NCI-H446 treated with DMSO at 0.1 percent for 48 hours (cell line): ENCODE measurements at places on chromosomes 2 and 18.

DNA sequence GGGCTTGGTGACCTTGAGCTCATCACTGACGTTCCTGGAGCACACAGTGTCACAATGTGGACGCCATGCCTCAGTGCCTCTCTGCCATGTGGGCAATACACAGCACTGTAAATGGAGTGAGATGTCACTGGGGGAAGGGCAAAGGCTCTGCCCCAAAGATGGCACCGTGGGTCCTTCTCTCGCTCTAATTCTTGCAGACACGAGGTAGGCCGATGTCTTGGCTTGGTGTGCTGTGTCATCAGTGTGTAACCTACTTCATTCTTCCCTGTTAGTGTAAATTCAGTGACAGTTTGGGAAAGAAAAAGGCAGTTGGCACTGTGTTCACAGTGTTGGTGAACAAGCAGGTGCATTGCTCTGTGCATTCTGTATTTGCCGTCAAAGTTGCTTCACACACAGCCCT lies 309.3 kb upstream of the MYT1L start:
- no peak for DNase-seq

GRCh38 chr2:233250568-233250967 lies 905 bp upstream of the ATG16L1 start:
- DNase-seq: no peak

DNA sequence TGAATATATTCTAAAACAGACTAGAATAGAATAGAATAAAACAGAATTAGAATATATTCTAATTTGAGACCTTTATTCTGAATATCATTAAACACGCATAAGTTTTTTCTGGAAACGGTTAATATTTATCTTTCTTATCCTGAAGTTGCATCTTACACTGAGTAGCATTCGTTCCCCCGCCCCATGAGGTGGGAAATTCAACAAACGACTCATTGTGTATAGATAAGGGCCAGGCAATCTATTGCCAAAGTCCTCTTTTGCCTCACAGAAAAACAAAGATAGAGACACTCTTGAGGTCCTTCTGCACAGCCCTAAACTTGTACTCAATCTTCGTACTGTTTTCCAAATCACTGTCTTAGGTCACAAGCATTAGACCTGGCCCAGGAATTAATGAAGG lies 98.1 kb downstream of the COL6A3 start:
- no peak for DNase-seq

- DNase-seq: no peak
These were observed 226.7 kb upstream of the ZNF804A start for GRCh38 chr2:184371641-184372040.

DNA sequence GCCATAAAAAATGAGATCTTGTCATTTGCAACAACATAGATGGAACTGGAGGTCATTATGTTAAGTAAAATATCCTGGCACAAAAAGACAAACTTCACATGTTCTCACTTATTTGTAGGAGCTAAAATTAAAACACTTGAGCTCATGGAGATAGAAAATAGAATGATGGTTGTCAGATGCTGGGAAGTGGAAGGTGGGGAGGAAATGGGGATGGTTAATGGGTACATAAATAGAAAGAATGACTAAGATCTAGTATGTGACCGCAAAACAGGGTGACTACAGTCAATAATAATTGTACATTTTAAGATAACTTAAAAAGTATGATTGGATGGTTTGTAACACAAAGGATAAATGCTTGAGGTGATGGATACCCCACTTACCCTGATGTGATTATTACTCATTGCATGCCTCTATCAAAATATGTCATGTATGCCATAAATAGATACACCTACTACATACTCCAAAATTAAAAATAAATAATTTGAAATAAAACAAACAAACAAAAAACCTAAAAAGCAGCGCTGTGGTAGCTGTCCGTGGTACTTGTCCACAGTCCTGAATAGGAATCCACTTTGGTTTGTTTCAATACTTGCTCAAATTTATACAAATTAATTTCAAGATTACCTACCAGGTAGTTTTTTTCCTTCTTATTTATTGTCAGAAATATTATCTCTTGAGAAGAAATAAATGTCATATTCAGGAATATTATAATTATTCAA lies 224.5 kb downstream of the DLGAP1 start:
- DNase-seq: no peak

- DNase-seq: no peak
These were observed 158.3 kb upstream of the WDSUB1 start for GRCh38 chr2:159444754-159445153.

DNA sequence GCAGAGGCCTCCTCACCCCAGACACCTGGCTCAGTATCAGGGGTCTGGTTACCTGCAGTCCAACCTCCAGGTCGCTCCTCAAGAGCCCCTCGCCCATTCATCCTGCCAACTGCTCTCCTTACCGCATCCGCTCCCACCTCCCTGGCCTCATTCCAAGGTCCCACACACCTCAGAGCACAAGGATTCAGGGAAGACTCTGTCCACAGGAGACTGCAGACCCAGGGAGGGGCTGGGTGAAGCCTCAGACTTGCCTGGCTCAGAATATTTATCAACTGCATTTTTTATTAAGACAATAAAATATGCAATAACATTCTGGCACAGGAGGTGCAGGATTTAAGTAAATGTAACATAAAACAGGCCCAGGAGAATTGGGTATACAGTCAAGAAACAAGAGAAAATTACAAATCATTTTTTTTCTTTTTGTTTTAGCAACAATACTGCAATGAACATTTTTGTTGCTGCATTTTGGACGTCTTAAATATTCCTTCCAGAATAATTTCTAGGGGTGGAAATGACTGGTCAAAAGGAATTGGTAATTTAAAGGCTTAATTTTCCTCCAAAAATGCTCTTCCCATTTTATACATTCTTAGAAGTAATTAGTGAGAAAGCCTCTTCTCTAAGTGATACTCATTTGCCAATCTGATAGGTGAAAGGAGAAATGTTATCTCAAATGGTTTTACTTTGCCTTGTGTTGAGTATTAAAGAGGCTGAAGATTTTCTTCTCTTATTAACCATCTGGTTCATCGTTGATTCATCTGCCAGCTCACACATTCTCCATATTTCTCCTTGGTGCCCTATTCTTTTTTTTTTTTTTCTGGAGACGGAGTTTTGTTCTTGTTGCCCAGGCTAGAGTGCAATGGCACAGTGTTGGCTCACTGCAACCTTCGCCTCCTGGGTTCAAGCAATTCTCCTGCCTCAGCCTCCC lies 42.5 kb downstream of the TEX44 start:
- DNase-seq: no peak

- DNase-seq: no peak
These were observed 15.3 kb upstream of the LOXHD1 start for GRCh38 chr18:46672062-46672970.

DNA sequence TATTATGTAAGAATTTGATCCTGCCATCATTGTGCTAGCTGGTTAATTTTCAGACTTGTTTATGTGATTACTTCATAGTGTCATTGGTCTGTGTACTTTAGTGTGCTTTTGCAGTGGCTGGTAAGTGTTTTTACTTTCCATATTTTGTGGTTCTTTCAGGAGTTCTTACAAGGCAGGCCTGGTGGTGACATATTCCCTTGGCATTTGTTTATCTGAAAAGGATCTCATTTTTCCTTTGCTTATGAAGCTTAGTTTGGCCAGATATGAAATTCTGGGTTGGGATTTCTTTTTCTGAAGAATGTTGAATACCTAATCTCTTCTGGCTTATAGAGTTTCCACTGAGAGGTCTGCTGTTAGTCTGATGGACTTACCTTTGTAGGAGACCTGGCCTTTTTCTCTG lies 72.8 kb upstream of the MC4R start:
- DNase-seq: no peak

- no peak for DNase-seq
These were observed 105.1 kb downstream of the NUP35 start for GRCh38 chr2:183229386-183229785.

- DNase-seq: no peak
These were observed 30.3 kb upstream of the GCG start for GRCh38 chr2:162182395-162182794.

DNA sequence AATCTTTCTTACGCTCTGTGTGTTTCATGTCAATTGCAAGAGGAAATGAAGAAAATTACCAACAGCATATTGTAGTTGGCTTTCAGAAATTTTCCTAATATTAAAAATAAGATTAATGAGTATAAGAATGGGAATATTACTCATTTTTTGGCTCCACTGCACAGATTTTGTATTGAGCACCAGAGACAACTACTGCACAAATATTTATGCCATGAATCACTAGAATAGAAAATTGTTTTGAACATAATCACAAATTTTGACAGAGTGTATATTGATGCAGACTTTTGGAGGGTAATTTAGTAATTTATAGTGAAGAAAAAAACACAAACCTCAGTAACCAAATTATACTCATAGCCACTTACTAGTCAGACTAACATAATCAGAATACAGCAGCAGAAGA lies 118.3 kb downstream of the DOK6 start:
- peak; percentile 38 for DNase-seq

DNA sequence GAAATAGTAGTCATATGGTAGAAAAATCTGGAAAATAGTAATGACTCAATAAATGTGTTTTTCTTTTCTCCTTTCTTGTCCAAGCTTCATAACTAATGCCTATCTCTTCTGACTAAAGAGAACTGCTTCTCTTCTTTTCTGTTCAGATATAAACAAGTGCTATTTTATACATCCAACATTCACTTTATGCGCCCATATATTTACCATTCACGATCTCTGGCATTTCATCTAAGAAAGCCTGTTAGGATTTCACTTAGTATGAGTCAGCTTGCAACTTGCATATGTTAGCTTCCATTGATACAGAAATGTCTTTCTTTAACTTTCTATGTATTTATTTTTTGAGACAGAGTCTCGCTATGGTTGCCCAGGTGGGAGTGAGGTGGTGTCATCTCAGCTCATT lies 224.9 kb downstream of the VAPA start:
- DNase-seq: no peak

GRCh38 chr2:96264656-96265348 lies 995 bp downstream of the TMEM127 start:
- DNase-seq: no peak

GRCh38 chr2:185734658-185735057 lies 3.9 kb upstream of the FSIP2 start:
- DNase-seq: no peak

DNA sequence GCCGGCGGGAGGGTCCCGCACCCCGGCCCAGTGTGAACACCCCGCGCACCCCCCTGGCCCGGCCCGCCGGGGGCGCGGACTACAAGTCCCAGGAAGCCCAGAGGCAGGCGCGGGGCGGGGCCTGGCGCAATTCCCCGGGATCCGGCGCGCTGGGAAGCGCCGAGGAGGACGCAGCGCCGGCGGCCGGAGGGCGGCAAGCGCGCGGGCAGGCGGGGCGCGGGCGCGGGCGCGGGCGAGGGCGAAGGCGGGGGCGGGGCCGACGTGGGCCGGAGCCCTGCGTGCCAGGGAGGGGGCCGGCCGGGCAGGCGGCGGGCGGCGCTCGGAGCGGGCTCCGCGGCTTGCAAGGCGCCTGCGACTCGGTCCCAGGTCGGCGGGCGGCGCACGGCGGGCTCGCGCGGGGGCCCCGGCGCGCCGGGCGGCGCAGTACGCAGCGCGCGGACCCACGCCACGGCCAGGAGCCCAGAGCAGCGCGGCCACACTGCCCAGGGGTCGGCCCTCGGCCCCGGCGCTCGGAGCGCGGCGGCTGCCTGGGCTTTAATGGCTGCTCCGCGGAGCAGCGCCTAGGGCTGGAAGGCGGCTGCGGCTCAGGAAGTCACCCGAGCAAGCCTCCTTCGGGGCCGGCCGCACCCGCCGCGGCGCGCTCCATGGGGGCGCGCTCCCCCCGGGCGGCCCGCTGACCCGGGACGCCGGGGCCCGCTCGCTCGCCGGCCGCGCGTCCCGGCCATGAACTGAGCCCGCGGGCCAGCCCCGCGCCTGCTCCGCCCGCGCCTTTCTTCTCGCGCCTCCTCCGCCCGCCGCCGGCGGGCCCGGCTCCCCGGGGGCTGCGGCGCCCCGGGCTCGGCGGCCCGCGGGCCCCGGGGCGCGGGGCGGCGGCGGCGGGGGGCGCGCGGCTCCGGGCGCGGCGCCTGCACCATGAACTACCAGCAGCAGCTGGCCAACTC lies at the start of gene AGAP1:
Gene AGAP1 (plus strand): TSS at position 269 of the 941 bp plus-strand sequence.
- peak; percentile 62 for DNase-seq

DNA sequence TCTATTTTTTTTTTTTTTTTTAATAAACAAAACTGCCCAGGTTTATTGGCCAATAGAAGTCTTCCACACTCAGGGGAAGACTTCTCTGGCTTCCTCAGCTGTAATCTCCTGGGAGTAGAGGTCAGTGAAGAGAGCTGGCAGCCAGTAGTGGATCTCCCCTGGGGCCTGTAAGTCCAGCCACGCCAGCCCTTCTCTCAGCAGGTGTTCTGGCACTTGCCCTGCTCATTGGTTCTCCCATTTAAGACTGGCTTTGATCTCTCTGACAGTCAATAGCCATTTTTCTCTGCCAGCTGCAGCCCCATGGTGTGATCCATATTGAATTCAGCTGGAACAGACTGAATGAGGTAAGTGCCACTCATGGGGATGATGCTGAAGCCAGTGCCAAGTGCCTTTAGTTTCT lies 170.6 kb upstream of the SPHKAP start:
- DNase-seq: peak; percentile 36

DNA sequence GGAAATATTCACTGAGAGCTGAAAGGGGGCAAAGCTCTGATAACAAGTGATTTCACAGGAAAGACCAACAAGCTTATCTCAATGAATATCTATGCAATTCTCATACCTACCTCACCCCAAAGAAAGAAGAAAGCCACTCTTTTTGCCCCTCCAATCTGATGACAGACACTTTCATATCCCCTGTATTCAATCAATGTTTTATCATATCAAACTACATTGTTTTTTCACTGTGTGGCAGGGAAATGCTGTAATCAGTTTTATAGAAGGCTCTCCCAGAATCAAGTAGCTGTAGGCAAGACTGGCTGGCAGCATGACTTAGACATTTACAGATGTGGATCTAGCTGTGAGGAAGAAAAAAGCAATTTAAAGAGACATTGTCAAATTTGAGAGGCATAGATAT lies 81.3 kb upstream of the PIK3C3 start:
- DNase-seq: no peak

GRCh38 chr2:16104315-16104948 lies 164.1 kb downstream of the MYCN start:
- no peak for DNase-seq

GRCh38 chr2:131050896-131051295 lies 42.4 kb downstream of the FAM168B start:
- no peak for DNase-seq

GRCh38 chr2:172095905-172096625 lies 6.6 kb downstream of the DLX2 start:
- no peak for DNase-seq

- no peak for DNase-seq
These were observed 101.6 kb upstream of the XPO1 start for GRCh38 chr2:61639721-61640120.

- no peak for DNase-seq
These were observed 1.1 kb upstream of the HOXD11 start for GRCh38 chr2:176105730-176106580.

DNA sequence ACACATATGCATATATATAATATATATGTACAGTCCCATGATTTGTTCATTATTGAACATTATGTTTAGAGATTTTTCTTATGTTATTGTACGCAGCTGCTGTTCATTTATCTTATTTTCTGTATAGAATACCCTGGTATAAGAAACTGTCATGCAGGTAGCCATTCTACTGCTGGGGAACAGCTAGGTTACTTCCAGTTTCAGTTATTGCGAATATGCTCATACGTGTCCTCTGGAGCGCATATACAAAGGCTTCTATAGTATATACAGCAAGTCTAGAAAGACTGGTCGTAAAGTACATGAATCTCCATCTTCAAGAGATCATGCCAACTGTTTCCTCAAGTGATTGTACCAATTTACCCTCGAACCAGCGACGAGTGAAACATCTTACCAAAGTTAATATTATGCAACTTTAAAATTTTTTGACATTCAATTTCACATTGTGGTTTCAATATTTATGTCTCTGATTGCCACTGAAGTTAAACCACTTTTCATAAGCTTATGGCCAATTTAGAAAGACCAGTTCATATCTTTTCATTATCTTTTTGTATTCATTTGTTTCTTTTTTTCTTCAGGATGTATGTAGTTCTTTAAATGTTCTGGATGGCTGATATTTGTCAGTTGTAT lies 53.5 kb downstream of the RDH14 start:
- no peak for DNase-seq
